Astrocyte (in vitro differentiated cells and primary cell): ENCODE measurements at places on chromosomes 6 and 20. TPM values are rescaled to one million over a fixed set of nuclear protein-coding genes. Genes with fewer than 3 reads are reported as not detected.

DNA sequence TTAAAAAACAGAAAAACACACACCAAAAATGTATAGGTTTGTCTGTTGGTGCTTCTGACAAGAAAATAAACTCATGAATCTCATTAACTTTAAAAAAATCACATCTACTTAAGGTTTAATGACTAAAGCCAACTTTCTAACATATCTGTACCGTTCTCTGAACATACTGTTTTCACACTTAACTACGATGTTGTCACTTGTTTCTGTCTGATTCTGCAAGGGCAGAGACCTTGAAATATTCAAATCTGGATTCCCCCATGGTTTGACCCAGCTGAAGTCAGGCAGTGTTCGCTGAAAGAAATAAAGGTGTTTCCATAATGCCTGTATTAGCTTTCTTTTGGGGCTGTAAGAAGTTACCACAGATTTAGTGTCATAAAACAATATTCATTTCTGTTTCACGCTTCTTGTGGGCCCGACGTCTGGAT is 2.7 kb upstream of the ASXL1 start:
- H3K27ac ChIP-seq: peak overlapping the region; percentile 95
- H3K27me3 ChIP-seq: no peaks in the 10 kb centered on the region
- H3K4me1 ChIP-seq: peaks cover 26% of the 10 kb centered on the region
- no peak overlapping the region for H3K4me3 ChIP-seq

- H3K4me1 ChIP-seq: no peaks in the 10 kb centered on the region
- no peak overlapping the region for H3K27ac ChIP-seq
- no peak for DNase-seq
- H3K27me3 ChIP-seq: no peaks in the 10 kb centered on the region
- H3K4me3 ChIP-seq: no peak overlapping the region
- H3K36me3 ChIP-seq: no peaks in the 10 kb centered on the region
These were observed 54.3 kb upstream of the IYD start for GRCh38 chr6:150314230-150315188.

DEFB124 gene
- not detected in 2 replicates for total RNA-seq

DNA sequence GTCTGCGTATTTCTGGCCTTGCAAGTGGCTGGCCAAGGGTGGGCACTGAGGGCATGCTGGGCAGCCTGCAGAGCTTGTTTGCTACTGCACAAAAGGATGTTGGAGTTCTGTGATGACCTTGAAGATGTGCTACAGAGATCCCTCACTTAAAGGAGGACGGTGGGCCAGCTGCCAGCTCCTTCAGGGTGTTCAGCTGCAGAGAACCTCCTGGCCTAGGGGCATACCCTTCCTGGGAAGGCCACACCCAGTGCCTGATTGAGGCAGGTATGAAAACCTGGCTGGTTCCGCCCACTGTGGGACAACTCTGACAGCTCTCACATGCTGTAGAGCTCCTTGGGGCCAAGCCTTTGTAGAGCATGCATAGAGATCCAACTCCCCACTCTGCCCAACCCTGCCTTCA is 3.0 kb upstream of the KCNK17 start:
- H3K4me3 ChIP-seq: no peak overlapping the region
- H3K27me3 ChIP-seq: peaks cover 19% of the 10 kb centered on the region
- no peaks in the 10 kb centered on the region for H3K4me1 ChIP-seq
- no peak for DNase-seq

- H3K27me3 ChIP-seq: peaks cover 7% of the 10 kb centered on the region
- H3K4me1 ChIP-seq: peaks cover 4% of the 10 kb centered on the region
- H3K27ac ChIP-seq: no peak overlapping the region
- DNase-seq: no peak
- no peak overlapping the region for H3K4me3 ChIP-seq
- H3K36me3 ChIP-seq: no peaks in the 10 kb centered on the region
These were observed 137.3 kb upstream of the PMEPA1 start for GRCh38 chr20:57847104-57847503.

COQ3 gene
- 3.7 and 5.0 TPM in 2 replicates for total RNA-seq

DNA sequence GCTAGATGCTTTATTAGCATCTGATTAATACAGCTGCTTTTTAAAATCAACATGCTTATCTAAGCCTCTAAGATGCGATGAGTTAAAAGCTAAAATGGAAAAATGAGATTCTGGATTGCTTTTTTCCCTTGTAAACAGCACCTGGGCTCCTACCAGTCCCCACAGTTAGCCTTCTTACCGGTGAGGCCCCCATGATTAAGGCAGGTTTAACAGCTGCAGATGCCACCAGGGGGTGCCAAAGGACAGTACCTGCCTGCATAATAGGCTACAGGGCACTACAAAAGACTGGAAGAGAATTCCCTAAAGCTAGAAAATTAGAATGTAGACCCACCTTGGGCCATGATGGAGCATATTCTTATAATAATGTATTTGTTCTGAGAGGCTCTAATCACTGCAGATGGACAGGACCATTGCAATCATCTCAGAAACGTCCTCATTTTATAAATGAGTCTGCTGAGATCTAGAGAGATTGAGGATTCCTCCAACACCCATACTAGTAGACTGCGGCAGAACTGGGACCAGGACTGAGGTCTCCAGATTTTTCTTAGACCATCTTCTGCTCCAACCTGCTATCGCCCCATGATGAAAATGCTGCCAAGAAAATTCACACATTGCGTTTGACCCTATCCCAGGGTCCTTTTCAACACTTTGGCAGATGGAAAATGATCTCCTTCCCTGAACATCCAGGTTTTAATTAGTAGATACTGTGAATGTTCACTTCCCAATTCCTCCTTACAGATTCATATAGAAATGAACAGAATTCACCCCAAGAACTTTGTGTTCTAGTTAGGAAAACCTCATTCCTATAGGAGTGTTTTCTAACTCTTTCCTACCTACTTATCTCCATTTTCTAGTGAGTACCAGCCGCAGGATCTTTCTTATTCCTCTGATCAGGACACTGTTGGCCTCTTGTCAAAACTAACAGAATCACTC is 148.8 kb downstream of the RPS12 start:
- DNase-seq: peak; percentile 39
- no peak overlapping the region for H3K27ac ChIP-seq
- H3K27me3 ChIP-seq: no peaks in the 10 kb centered on the region
- H3K4me1 ChIP-seq: peaks cover 21% of the 10 kb centered on the region
- H3K36me3 ChIP-seq: no peaks in the 10 kb centered on the region

- peaks cover 6% of the 10 kb centered on the region for H3K4me1 ChIP-seq
- peak; percentile 64 for DNase-seq
- peak overlapping the region; percentile 74 for H3K4me3 ChIP-seq
- H3K36me3 ChIP-seq: no peaks in the 10 kb centered on the region
These were observed 3.0 kb downstream of the E2F3 start for GRCh38 chr6:20404641-20405032.

- peak overlapping the region; percentile 81 for H3K27ac ChIP-seq
- no peaks in the 10 kb centered on the region for H3K36me3 ChIP-seq
- no peak for DNase-seq
These were observed 175.7 kb upstream of the AKAP12 start for GRCh38 chr6:151063842-151064647.

DNA sequence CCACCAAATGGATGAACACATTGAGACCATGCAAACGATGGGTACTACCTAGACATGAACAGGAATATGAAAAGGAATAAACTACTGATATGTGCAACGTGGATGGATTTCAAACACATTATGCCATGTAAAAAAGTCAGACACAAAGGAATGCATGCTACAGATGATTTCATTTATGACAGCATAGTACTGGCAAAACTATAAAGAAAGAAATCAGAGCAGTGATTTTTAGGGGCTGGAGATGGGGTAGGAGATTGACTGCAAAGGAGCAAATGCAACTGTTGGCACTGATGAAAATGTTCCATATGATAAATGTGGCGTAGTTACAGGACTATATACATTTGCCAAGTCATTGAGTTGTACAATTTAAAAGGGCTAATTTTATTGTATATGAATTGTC is 13.4 kb upstream of the COL12A1 start:
- DNase-seq: no peak
- H3K27me3 ChIP-seq: no peaks in the 10 kb centered on the region
- H3K4me1 ChIP-seq: peaks cover 14% of the 10 kb centered on the region
